ENCODE measurements at places on chromosomes 3 and 15. TPM values are rescaled to one million over a fixed set of nuclear protein-coding genes. Genes with fewer than 3 reads are reported as not detected.

IQCF5 gene
- total RNA-seq: not detected

C3orf20 gene
- not detected for total RNA-seq

C3orf85 gene
- not detected for total RNA-seq

DALRD3 gene
- total RNA-seq: 27.1 TPM

GRCh38 chr3:27758083-27758482 lies 36.0 kb upstream of the EOMES start:
- no peak overlapping the region for H3K27ac ChIP-seq
- H3K27me3 ChIP-seq: no peaks in the 10 kb centered on the region
- no peak for DNase-seq
- no peaks in the 10 kb centered on the region for H3K4me1 ChIP-seq

GRCh38 chr3:35773417-35773816 lies 134.1 kb downstream of the ARPP21 start:
- H3K27me3 ChIP-seq: no peaks in the 10 kb centered on the region
- H3K4me1 ChIP-seq: no peaks in the 10 kb centered on the region
- no peak for DNase-seq
- H3K4me3 ChIP-seq: no peak overlapping the region
- no peak overlapping the region for H3K27ac ChIP-seq

GRCh38 chr15:72272213-72272996 lies at the start of gene PARP6:
PARP6 (minus strand) TSS chr15:72272554; CDS start chr15:72267477, 5,077 bp downstream.
- peak; percentile 98 for DNase-seq
- no peaks in the 10 kb centered on the region for H3K4me1 ChIP-seq
- no peak within 1 kb of the TSS for H3K27ac ChIP-seq
- H3K4me3 ChIP-seq: peak within 1 kb of the TSS; percentile 88
- H3K27me3 ChIP-seq: no peaks in the 10 kb centered on the region

DNA sequence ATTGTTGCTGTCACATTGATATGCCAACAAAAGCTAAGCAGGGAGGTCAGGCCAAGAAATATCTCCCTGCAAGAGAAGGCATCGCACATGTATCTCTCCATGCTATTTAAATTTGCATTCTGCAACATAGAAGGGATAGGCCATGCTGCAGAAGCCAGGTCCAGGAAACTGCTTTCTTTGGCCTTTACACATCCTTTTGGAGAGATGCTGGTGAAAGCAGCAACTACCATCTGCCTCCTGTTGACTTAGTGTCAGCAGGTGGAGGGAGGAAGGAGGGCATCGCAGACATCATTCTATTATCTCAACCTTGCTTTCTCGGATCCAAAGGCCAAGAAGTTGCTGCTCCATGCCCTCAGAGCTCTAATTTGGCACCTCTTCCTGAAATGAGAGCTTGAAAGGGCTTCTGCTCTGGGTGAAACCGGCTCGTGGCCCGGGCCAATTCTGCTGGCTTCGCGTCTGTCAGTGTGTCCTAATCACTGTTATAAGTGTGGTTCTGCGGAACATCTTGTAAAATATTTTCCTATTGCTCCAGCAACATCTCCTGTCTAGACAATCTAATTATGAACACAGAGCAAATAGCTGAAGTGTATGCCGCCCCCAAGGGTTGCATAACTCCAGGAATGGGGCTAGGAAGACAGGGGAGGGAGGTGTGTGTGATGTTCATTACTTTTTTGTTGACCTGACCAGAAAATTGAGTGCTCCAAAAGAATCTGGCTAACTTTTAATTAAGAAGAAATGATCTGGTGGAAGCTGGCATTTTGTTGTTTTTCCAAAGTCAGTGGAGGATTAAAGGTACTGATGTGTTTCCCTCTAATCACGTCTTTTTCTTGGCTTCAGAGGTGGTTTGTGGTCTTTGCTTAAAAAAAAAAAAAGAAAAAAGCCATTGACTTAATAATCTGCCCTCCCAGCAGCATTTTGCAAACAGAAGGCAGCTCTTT lies 89.1 kb downstream of the TPRG1 start:
- no peak overlapping the region for H3K27ac ChIP-seq
- no peaks in the 10 kb centered on the region for H3K27me3 ChIP-seq
- no peak overlapping the region for H3K4me3 ChIP-seq
- DNase-seq: no peak
- H3K4me1 ChIP-seq: no peaks in the 10 kb centered on the region

DNA sequence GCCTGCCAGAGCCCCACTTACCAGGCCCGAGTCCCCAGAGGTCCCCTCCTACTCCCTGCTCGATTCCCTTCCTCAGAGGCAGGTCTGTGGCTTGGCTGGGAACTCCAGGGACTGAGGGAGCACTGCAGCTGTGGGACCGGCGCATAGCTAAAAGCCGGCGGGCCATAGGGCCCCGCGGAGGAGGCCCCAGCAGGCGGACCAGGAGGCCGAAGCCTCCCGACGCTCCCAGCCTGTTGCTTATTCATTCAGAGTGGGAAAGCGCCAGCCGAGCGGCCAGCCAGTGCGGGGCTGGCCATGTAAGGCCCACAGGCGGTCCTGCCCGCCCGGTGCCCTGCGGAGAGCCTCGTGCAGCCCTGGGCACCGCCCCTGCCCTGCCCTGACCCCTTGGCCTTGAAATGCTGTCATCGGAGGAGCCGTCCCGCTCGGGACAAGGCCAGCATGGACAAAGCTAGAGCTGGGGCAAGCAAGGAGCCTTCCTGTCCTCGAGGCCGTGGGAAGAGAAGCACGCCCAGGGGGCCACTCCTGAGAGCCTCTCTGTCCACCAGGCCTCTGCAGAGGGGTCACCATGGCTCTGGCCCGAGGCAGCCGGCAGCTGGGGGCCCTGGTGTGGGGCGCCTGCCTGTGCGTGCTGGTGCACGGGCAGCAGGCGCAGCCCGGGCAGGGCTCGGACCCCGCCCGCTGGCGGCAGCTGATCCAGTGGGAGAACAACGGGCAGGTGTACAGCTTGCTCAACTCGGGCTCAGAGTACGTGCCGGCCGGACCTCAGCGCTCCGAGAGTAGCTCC lies at the start of gene LOXL1:
Gene LOXL1 (plus strand): TSS at position 244 of the 784 bp plus-strand sequence. CDS start 322 bp downstream, at position 566.
- H3K27me3 ChIP-seq: no peaks in the 10 kb centered on the region
- peak within 1 kb of the TSS; percentile 75 for H3K4me3 ChIP-seq
- DNase-seq: peak; percentile 80

GRCh38 chr3:53162672-53163443 lies 1.8 kb downstream of the PRKCD start:
- H3K36me3 ChIP-seq: no peaks in the 10 kb centered on the region
- no peak overlapping the region for H3K27ac ChIP-seq
- peak overlapping the region; percentile 96 for H3K4me3 ChIP-seq
- H3K27me3 ChIP-seq: no peaks in the 10 kb centered on the region
- H3K4me1 ChIP-seq: peaks cover 10% of the 10 kb centered on the region

Measured in H9 (cell line).